GM23248 (cell line): ENCODE measurements at places on chromosomes 3 and 15.

DNA sequence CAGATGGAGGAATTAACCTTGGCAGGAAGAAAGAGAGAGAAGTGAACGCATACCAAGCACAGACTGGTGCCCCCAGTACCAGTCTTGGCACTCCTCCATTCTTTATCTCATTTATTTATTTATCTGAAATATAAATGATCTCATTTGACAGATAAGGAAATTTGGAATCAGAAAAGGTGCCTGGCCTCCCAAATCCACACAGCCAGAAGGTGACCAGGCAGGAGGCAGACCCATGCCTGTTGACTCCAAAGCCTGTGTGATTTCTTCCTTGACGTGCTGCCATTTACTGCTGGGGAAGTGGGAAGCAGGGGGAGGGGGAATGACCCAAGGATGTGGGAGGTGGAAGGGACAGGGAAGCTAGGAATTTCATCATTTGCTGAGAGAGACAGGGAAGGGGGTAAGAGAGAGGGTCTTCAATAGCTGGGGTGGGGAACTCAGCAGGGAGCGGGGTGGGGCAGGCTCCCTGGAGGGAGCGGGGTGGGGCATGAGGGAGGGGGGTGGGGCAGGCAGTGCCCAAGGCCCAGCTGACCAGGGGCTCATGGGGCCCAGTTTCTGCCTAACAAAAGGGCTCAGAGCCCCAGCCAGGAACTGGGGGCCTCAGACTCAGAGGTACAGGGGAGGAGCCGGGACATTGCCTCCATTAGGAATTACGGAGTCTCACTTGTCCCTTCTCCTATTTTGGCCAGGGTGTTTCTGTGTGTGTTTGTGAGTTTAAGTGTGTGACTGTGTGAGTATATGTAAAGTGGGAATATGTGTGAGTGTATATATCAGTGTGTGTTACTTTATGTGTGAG, 63.0 kb downstream of the MINAR1 start:
- DNase-seq, result no peak

DNA sequence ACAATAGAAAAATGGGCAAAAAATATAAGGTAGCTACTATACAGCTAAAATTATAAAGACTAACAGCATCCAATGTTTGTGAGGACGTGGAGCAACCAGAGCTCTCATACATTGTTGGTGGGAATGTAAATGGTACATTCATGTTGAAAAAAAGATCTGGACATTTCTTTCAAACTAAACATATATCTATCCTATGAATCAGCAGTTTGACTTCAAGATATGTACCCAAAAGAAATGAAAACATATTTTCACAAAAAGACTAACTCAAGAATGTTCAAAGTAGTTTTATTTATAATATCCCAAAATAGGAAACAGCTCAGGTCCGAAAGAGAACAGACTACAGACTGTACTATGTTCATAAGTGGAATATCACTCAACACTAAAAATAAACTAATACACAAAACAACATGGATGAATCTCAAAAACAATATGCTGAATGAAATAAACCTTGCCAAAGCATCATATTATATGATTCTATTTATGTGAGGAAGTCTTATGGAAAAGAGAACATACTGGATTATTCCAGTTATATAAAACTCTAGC, 8.8 kb upstream of the TTBK2 start:
- no peak for DNase-seq

- DNase-seq, result no peak
These were observed 34.8 kb upstream of the PAK6 start for GRCh38 chr15:40204100-40204499.

DNA sequence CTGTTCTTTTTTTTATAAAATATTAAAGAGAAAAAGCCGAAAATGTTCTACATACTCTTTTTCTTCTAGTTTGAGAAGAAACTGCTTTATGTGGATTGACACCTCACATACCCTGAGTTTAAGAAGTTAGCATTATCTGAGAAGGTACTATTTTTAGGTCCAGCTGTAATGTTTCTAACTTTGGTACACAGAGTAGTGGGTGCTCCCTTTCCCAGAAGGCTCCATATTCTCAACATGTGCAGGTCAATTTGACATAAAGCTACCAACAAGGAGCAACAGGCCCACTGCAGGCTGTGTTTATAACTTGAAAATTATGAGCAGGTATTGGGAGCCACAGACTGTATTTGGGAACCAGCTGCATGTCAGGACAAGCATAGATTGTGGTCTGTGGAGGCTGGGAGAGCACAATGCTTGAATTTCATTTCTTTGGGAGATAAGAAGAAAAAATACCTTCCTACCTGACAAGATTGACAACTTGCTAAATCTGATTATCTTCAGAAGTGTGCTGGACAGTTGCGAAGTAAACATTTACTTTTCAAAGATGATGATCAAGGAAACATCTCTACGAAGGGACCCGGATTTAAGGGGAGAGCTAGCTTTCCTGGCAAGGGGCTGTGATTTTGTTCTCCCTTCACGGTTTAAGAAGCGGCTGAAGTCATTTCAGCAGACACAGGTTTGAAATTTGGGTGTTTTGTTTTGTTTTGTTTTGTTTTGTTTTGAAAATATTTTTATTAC, 57.2 kb downstream of the PPP2R3A start:
- DNase-seq, result no peak

DNA sequence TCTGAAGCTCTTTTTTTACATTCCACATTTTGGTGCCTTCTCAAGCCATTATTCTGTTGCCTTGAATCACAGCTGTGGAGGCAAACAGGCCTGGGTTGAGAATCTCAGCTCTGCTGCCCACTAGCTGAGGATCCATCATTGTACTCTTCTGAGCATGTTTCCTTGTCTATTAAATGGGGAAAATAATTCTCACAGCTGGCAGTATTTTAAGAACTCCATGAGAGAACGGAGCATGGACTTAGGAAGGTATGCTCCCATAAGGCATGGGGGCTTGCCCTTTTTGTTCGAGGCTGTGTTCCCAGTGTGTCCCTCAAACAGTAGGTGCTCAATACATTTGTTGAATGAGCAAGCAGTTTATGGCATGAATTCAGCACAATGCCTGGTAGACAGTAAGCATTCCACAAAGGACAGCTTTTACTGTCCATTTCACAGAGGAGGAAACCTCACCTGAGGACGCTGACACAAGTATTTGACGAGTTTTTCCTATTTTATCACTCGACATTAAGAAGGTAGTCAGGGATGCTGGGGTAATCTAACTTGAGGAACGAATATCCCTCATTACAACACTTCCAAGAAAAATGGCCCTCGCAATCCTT, 2.1 kb upstream of the PTPRG start:
- peak; percentile 51 for DNase-seq

DNA sequence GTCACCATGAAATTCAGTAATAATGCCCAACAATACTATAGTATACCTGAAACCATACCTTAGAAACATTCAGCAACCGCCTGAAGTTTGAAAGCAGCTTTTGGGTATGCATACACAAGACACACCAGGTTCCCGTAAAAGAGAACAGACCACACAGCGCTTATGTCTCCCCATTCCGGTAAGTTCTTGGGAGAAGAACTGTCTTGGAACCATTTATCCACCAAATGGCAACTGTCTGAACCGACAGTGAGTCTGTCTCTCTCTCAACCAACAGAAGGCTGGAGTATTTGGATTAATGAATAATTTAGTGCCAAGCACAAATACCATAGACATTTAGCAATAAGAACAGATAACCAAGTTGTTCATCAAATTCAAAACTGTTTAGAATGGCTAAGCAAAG, 7.6 kb downstream of the RGMA start:
- DNase-seq, result no peak

DNA sequence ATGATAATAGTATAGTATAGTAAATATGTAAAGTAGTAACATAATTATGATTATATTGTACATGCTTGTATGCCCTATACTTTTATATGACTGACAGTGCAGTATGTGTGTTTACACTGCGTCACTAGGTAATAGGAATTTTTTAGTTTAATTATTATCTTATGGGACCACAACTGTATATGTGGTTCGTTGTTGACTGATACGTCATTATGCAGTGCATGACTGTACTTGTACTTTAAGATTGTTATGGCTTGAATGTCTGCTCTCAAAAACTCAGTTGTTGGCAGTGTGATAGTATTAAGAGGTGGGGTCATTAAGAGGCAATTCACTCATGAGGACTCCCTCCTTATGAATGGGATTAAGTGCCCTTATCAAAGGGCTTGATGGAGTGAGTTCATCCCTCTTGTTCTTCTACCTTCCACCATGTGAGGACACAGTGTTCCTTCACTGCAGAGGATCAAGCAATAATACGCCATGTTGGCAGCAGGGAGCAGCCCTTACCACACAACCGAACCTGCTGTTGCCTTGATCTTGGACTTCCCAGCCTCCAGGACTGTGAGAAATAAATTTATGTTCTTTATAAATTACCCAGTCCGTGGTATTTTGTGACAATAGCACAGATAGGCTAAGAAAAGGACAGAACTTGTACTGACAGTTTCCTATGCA, 152.2 kb downstream of the NEK11 start:
- no peak for DNase-seq
